T1000 (cell line): ENCODE measurements at places on chromosomes 3 and 15.

GRCh38 chr15:83118291-83118827 is 10.9 kb downstream of the TM6SF1 start:
- no peak for DNase-seq

DNA sequence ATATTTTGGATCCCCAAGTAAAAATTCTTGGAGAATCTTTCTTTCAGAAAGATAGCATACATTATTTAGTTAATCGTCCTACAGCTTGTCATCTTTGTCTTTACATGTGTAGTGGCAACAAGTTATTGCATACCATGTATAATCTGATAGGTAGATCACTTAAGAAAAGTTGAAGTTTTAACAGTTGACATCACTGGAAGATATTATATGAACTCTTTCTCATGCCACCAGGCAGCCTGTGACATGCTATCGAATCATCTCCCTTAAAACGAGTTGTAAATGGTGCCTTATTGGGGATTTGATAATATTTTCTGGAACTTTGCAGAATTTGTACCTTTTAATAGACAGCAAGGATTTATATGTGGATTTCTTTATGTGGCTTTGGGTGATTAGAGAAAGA is 8.7 kb downstream of the U2SURP start:
- no peak for DNase-seq

DNA sequence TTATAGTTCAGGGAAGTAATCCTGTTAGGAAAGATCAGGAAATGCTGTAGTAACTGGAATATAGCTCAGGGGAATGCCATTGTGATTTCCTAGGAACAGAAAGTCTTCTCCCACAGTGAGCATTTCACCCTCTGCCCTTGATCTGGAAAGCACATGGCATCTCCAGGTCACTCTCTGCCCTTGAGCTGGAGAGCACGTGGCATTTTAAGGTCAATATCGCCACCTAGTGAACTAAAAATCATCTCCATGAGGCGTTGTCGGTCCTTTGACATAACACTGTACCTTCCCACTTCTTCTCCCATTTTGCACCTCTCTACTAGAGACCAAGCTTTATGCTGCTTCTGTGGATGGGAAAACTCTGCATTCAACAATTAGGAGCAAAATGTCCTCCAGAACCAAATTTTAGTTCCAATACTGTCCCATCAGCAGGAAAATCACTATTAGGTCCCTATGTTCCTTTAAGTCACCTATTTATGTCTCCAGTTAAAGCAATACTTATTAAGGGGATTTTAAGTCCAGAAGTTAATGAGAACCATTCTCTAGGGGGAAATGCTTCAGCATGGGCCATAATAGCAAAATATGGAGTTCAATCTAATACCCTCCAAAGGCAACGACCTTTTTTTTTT is 54.7 kb upstream of the GK5 start:
- peak; percentile 43 for DNase-seq

GRCh38 chr15:52558196-52558595 is 10.6 kb downstream of the ARPP19 start:
- DNase-seq: no peak

DNA sequence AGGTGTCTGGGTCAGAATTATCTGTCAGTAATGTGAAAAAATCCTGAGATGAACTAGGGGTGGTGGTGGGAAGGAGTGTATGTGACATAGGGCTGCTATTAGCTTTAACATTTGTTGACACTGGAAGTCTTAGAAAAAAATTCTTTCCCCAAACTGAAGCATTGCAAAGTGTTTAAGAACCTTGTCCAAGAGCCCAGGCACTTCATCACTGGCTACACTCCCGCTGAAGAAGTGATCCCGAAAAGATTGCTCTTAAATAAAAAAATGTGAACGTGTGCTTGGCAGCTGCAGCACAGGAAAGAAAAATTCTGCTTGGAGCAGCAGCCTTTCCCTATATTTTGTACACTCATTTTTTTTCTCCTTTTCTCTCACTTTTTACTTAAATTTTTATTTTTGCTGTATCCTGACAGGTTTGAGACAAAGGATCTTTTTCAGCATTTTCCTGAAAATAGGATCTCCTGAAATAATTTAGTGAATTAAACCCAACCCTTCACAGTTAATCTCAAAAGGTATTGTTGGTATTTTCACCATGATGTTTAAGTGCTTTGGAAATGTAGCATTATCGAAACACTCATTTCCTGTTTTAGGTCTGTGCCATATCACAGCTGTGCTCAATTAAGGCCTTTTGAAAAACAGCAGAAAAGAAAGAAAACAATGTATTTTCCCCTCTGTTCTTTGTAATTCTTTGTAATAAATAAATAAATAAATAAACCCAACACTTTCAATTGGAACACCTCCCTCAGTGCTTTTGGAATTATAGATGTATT is 477.6 kb downstream of the ZNF385D start:
- no peak for DNase-seq

DNA sequence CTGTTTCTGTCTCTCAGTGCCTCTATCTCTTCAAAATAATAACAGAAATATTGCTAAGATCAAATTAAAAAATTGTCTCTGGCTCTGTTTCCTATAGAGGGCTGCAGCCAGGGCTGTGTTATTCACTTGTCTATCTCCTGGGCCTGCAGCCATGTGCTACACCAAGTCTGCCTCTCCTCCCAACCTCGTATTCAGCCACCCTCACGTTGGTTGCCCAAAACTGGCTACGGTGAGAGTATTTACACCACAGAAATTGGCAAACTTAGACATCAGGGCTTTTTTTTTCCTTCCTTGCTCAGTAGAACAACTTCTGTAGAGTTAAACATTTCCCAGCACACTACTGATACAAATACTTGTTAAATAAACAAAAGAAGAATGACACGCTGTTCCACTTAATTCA is 320.9 kb upstream of the ICE2 start:
- no peak for DNase-seq

DNA sequence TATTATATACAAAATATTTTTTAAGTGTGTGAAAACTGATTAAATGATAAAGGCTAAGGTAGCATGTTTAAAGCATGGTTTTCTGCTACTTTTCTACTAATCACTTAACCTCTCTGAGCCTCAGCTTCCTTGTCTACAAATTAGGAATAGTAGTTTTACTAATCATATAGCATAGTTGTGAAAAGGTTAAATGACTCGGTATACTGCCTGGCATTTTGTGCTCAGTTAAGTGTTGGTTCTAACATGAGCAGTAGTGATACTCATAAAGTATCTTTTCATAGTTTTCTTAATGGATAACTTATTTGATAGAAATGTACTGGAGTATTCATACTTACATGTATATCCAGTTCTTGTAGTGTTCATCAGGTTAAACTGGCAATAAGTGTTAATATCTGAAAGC is 13.6 kb downstream of the RASA2 start:
- no peak for DNase-seq

DNA sequence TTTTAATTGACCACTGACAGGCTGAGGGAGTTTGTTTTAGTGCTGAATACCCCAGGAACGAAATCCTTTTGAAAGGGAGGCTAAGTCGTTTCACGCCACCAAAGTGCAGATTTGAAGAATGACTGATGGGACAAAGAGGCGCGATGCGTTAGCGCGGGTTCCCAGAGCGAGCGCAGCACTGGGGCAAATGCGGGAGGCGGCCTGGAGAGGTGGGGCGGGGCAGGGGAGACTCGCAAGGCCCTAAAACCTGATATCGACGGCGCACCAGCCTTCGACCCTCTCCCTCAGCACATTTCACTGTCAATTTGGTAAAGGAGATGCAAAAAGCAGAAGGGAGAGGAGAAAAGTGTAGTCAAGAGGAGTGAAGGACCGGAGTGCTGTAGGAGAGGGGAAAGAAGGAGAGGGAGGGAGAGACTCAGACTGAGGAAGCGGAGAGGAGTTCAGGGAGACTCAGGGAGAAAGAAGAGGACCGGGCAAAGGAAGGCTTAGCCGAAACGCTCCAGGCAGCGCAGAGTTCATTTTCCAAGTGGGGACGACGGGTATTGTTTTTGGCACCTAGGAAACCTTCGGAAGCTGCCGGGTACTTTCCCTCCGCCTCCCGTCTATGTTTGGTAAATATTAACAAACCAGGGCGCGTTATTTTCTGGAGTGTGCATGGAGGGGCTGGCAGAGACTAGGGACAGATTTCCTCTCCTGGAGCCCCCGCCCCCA is 3.8 kb upstream of the FOXB1 start:
- DNase-seq: no peak

DNA sequence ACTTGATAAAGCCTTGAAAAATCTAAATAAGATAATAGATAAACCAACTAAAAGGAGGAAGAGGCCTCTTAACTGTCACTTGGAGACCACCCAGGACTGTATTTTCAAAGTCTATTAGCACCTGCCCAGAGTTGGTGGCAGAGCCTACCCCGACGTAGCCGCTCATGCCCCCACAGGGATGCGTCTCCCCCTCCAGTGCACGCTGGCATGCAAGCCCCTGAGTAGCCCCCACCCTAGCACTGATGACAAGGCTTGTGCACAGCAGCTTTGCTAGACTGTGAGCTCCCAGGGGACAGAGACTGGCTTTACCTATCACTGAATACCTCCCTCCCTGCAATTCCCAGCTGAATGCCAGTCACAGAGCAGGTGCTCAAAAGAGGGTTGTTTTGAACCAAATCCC is 54.1 kb upstream of the HES1 start:
- no peak for DNase-seq

DNA sequence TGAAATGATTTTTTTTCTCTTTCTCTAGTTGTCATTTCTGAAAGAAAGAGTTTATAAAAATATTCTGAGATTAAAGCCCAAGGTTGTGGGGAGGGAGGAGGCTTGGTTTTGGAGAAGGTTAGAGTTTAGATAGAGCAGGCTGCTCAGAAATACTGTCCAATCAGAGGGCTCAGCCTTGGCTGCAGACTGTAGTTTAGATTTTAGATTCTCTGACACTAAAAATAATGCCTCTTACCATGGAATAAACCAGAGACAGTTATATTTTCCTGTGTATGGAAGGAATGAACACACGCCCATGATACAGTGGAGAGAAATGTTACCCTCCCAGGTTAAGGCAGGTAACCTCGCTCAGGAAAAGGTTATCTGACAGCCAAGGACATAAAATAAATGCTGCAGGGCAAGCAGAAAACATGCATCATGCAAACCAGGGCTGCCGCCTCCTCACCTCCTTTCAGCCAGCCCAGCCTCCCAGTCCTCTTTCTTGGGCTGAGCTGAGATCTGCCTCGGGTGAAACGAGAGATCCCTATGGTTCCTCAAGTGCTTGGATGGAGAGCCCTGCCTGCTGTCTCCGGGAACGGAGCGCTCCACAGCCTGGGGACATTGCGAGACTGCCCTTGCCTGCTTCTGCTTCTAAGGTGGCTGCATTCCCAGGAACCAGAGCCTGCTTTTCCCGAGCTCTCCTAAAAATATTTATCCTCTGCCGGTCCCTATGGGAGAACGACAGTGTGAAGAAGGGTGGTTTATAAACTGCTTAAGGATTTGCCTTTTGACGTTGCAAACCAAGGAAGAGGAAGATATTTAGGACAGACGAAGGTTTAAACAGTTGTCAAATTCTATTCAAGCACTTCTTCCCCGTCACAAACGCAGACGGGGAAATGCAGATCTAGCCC is 848 bp downstream of the NCEH1 start:
- no peak for DNase-seq

DNA sequence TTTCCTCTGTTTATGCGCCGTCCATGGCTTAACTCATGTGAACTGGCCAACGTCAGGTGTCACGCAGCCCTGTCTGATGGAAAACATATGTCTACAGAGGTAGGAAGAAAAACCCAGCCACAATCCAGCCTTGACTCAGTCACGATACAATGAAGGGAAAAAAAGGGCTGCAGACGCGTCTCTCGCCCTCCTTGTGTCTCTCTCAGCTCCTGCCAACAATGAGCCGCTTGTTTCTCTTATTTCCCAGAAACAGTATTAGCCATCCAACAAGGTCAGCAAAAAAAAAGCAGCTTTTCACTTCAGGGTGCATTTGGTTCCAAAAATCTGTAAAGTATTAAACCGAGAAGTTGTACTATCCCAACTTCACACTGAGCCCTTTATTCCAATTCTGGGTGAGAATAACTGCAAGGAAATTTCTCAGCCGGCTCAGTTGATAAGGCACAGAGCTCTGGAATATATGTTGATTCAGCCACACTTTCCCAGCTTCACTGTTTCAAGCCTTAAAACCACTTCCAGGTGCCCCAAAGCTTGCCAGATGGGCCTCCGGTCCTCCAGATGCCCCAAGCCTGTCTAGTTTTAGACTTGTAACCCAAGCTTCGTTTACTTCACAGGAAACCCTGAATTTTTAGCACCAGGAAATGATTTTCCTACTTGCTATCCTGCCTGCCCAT is 79.4 kb downstream of the TM4SF4 start:
- DNase-seq: no peak

DNA sequence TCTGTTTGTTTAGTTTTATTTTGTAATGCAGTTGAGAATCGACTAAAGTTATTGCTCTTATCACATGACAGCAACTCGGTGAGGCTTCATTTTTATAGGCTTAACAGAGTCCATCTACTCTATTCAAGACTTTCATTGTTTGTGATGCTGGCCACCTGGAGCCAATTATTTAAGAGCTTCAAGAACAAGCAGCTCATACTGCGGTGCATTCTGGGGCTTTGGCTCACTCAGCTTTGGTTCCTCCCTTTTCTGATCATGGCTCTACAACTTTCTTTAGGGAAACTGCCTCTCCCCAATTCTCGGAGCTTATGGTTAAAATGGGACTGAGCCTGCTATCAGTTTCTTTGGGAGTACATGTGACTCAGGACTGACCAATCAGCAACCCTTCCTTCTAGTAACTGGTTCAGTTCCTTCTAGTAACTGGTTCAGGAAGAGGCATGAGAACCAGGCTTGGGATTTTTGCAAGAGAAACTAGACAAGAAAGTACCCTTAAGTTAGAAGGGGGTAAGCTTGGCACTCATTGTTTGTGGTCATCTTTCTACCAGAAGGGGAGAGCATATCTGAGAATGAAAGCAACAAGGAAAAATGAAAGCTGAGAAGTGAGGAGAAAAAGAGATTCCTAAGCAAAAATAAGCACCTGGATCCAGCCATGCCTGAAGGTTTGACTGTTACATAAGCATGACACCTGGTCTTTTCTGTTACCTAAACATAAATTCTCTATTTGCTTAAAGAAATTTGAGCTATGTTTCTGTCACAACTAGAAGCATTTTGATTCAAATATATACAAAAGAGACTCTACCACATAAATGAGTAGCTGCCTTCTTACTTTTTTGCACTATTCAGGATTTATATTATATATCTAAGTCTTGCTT is 24.1 kb upstream of the ARHGEF3 start:
- no peak for DNase-seq

DNA sequence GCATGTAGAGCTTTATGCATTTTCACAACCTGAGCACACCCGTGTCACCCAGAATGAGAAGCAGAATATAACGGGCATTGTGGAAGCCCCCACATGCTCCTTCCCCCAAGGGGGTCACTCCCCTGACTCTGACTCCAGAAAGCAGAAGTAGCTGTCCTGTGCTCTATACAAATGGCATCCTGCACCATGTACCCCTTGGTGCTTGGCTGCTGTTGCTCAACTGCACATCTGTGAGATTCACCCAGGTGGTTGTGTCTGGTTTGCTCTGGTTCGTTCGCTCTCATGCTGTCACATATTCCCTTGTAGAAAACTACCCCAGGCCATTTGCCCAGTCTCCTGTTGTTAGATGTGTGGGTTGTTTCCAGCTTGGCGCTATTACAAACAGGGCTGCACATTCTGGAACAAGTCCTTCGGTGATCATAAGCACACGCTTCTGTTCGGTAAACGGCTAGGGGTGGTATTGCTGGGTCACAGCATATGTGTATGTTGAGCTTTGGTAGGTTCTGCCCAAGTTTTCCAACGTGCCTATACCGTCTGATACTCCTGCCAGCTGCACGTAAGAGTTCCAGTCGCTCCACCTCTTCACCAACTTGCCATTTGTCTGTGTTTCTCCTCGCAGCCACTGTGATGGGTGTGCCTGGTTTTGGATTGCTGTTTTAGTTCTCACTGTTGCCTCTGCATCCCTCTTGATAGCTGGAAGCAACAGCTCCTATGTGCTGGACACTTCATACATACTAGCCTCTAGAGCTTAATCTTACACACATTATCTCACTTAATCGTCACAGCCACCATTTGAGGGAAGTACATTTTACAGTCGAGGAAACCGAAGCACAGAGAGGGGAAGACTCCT is 65.4 kb upstream of the SLC6A6 start:
- DNase-seq: no peak
